ENCODE measurements at places on chromosomes 5 and 9. TPM values are rescaled to one million over a fixed set of nuclear protein-coding genes. Genes with fewer than 3 reads are reported as not detected.
A peak's percentile ranks its signal among the peaks of the same experiment; 100 is the strongest.

GRCh38 chr5:154044581-154044980 lies 5.8 kb downstream of the MFAP3 start:
- ATAC-seq: peak; percentile 34

CYLC2 gene
- not detected for total RNA-seq

GRCh38 chr9:129291041-129291501 lies 113.0 kb upstream of the IER5L start:
- no peak for ATAC-seq

TAF11L5 gene
- total RNA-seq: not detected

GRCh38 chr5:55993731-55994494 lies 850 bp downstream of the IL6ST start:
- no peak for ATAC-seq

DNA sequence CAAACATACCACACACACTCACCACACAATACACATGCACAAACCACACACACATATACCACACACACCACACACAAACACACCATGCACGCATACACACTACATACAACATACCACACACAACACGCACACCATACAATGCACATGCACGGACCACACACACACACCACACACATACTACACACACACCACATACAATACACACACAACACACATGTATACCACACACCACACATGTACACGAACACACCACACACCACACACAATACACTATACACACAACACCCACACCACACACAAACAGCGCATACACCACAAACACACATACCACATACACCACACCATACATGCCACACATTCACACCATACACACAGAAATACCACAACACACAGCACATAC lies 480.3 kb downstream of the DIRAS2 start:
- ATAC-seq: no peak

- ATAC-seq: no peak
Measured at GRCh38 chr9:37026931-37027581, 7.0 kb downstream of the PAX5 start.

DNA sequence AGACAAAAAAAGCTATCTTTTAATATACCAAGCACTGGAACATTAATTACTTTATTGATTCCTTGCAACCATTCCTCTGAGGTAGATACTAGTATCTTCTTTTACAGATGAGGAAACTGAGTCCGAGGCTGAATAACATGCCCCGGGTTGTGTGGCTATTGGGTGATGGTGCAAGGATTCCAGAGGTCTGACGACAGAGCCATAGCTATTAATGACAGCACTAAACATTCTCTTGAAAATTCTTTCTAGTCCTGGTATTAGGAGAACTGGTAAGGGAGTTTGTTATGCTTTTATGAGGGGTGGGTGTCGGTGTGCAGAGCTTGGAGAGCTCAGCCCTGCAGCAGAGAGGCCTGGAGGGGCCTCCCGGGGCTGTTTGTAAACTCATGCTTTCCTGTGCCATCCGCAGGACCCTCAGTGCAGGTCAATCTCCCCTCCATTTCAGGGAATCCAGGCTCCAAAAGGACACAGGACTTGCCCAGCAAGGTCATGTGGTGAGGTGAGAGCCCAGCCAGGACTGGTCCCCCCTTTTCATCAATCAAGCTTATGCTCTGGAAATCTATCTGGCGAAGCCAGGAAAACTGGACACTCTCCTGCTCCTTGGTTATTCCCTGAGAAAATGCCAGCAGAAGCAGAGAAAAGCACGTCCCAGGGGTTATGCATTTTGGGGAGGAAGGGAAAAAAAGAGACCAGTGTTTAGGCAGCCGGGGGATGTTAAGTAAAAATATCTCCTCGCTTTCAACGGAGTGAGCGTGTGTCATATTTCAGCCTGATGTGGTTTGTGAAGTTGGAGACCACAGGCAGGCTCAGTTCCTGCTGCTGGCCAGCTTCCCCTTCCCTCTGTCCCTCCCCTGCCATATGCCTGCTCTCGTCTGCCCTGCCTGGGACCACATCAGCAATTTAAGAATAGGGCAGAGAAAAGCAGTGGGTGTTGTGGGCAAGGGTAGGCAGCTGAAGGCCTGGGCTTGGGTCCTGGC lies 3.7 kb downstream of the GSN start:
- ATAC-seq: no peak

DNA sequence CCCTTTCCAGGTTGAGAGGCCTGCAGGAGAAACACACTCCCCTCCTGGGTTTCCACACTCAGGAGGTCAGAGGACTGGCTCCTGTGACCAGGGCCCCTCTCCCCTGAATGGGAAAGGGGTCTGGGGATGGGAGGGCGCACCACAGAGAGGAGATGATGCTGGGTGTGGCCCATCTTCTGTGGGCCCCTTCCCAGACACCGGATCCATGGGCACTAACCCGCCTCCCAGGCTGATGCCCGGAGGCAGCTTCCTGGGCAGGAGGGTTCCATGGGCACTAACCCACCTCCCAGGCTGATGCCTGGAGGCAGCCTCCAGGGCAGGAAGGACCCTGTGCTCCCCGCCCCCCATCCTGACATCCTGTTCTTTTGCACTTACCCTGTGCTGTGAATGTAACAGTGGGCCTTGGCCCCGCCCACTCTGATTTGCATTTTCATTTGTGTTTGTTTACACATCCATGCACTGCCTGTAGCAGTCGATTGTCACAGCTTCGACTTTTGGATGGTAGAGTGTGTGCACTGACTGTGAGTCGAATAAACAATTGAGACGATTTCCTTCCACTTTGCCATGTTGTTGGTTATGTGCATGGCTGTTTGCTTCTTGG lies 9.3 kb upstream of the DOLPP1 start:
- no peak for ATAC-seq

PITX1 gene
- total RNA-seq: not detected

DNA sequence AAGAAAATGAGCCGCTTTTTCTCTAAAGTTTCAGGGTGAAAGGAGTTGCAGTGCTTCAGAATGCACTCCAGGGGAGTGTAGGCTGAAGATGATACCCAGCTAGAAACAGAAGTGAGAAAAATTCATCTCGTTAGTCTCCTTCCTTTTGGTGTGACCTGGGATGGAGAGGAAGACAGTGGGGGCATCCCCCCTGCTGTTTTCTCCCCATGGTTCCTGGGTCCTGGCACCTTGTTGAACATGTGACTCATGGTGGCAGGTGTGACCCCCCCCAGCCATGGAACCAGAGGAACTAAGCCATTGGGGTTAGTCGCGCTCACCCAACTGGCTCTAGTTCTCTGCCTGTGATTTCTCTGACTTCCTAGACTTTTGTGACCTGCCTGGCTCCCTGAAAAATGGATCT lies 424.6 kb downstream of the CSNK1G3 start:
- no peak for ATAC-seq

- ATAC-seq: no peak
Measured at GRCh38 chr5:54362992-54363625, 52.7 kb upstream of the ARL15 start.

SCGB3A2 gene
- total RNA-seq: not detected

GRCh38 chr5:140261403-140262171 lies 41.3 kb downstream of the PFDN1 start:
- peak; percentile 93 for ATAC-seq

DNA sequence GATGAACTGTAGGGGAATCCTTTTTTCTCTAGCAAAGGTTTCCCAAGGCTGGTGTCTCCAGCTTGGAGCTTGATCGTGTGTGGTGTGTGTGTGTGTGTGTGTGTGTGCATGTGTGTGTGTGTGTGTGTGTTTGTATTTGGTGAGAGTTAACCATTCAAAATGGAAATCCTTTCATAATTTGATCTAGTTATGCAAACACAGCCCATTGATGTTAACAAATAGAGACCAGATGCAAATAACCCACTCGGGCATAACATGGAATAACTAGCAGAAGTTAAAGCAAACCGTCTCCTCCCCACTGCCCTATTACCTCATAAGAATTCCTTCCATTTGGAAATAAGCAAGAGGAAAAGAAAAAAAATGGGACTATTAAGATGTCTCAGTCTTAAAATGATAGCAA lies 24.9 kb upstream of the ZSWIM6 start:
- no peak for ATAC-seq

GRCh38 chr5:125103459-125103858 lies 357.0 kb upstream of the ZNF608 start:
- ATAC-seq: no peak

TNPO1 gene
- total RNA-seq: 61.7 TPM

ELOVL7 gene
- total RNA-seq: 0.24 TPM

GRCh38 chr5:132298298-132299212 lies 4.4 kb downstream of the SLC22A4 start:
- no peak for ATAC-seq

DNA sequence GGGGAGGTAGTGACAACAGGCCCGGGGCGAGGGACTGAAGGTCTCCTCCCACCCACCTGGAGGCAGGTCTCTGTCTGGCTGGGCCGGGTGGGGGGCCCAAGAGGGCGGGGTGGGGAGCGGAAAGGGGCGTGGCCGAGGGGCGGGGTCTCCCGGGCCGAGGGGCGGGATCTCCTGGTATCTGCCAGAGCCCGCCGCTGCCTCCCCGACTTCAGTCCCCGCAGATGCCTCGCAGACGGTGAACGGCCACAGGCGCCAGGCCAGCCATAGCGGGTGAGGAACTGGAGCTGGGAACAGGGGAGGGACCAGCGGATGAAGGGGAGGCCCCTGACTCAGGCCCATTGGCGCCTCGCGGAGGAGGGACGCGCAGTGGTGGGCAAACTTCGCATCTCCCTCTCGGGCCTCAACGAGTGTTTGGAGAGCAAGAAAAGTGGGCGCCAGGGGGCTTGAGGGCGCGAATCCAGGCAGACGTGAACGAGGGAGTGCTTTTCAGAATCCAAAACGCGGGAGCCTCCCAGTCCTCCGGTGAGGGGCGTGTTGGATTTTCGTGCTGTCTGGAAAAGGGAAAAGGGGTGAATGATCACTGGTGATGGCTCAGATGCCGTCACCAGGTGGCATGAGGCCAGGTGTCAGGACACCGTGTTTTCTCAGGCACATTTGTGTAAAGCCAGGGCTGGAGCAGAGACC lies at the start of gene ADGRD2:
Gene ADGRD2 (plus strand): TSS at position 211 of the 684 bp plus-strand sequence. CDS start 1,216 bp downstream, outside the sequence.
- no peak for ATAC-seq

FAM78A gene
- total RNA-seq: 50.2 TPM

DNA sequence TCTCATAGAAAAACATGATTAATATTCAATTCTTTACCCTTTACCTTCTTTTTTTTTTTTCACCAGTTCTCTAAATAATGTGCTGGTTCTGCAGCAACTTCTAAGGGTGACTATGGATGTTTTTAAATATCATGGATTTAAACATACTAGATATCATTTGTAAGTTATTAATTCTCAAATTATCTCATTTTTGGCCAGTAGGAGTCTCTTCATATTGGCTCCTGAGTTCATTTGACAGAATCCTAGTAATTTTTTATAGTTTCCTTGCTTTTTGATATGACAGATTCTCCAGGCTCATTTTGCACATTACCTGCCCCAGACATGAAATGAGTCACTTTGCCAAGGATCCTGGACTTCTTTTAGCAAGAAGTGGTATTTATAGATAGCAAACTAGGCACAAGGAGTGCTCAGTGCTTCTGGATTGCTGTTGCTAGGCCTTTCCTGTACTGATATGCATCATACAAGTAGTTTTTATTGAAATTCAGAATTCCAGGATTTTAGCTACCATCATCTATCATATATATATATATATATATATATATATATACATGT lies 201.3 kb upstream of the IL12B start:
- ATAC-seq: no peak

- ATAC-seq: no peak
Measured at GRCh38 chr5:1444361-1445189, 665 bp downstream of the SLC6A3 start.

DNA sequence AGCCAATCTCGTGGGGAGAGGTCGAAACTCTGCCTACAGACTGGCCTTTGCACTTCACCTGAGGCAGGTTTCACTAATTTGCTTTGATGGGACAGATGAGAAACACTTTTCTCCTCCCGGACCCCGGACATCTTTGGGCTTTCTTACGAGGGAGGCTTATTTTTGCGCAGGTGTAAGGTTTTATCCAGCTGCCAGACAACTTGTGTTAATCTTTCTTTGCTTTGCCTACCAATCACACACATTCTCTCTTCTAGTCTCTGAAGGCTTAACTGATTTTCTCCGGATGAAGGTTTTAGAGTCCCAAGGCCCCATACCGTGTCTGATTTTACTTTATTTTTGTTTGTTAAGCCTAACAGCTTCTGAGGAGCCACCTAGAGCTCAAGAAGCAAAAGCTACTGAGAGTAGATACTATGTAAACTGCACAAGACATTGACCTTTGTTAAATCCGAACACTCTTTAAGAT lies 436 bp upstream of the EMB start:
- ATAC-seq: peak; percentile 4

FOXI1 gene
- total RNA-seq: not detected

GRCh38 chr9:16726718-16727451 lies 143.6 kb downstream of the BNC2 start:
- ATAC-seq: no peak

- ATAC-seq: peak; percentile 97
Measured at GRCh38 chr5:157025093-157025698, 33.7 kb downstream of the HAVCR1 start.

DNA sequence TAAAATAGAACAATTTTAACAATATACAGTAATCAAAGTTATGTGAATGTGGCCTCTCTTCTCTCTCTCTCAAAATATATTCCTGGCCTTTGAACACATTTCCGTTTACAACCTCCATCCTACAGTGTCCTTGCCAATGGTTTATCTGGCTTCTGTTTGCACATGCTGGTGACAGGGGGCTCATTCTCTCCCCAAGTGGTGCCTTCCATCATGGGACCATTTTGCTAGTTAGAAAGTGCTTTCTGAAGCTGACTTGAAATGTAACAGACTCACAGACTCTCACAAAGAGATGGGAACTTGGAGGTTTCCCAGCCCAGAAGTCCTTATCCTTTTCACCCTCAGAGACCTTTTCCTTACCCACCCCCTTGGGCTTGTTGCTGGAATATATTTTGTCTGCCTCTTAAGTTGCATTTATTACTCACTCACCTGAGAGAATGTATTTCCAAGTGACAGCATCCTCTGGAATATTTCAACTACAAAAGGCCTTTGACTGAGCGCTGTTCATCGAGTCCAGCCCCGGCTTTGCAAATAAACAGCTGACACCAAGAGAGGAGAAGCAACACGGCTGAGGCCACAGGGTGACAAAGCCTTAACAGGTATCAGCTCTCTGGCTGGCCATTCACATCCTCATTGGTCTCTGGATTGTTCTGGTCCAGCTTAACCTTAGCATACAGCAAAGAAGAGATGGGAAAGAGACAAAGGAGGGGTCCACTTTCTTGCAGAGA lies 17.5 kb upstream of the ALDH1B1 start:
- no peak for ATAC-seq

DNA sequence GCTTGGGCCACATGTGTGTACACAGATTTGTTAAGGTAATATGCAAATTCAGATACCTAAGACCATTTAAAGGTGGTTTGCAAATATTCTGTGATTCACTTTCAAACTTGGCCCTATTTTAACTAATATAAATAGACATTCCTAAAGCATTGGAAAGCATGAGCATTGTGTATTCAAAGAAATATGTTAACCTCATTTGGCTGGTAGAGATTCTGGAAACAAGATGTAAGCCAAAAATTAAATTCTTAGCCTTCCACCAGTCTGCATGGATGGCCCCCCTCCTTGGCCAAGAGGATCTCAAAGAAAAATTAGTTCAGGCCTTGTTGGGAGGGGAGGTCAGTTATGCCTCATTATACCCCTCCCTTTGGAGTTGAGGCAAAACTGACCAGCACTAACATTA lies 38.7 kb upstream of the C6 start:
- ATAC-seq: no peak

- no peak for ATAC-seq
Measured at GRCh38 chr5:177308740-177309139, 3.0 kb downstream of the MXD3 start.

PCDHA10 gene
- total RNA-seq: not detected

GRCh38 chr9:97851446-97851883 lies 1.6 kb upstream of the FOXE1 start:
- no peak for ATAC-seq

- ATAC-seq: no peak
Measured at GRCh38 chr5:138305797-138306196, 25.8 kb downstream of the CDC25C start.

GRCh38 chr9:14080959-14081542 lies 232.9 kb downstream of the NFIB start:
- ATAC-seq: no peak
